CD4-positive, alpha-beta memory T cell (primary cell): ENCODE measurements at places on chromosomes 4 and X. TPM values are rescaled to one million over a fixed set of nuclear protein-coding genes. Genes with fewer than 3 reads are reported as not detected.

GRCh38 chrX:131831185-131831520 lies 191.9 kb upstream of the STK26 start:
- no peak for DNase-seq
- peaks cover 29% of the 10 kb centered on the region for H3K4me1 ChIP-seq
- peak overlapping the region; percentile 5 for H3K4me3 ChIP-seq
- no peak overlapping the region for H3K27ac ChIP-seq
- H3K36me3 ChIP-seq = no peaks in the 10 kb centered on the region

- H3K36me3 ChIP-seq = no peaks in the 10 kb centered on the region
- no peaks in the 10 kb centered on the region for H3K4me1 ChIP-seq
- no peaks in the 10 kb centered on the region for H3K27me3 ChIP-seq
Observed at GRCh38 chrX:118694638-118695037, 32.8 kb upstream of the IL13RA1 start.

DNA sequence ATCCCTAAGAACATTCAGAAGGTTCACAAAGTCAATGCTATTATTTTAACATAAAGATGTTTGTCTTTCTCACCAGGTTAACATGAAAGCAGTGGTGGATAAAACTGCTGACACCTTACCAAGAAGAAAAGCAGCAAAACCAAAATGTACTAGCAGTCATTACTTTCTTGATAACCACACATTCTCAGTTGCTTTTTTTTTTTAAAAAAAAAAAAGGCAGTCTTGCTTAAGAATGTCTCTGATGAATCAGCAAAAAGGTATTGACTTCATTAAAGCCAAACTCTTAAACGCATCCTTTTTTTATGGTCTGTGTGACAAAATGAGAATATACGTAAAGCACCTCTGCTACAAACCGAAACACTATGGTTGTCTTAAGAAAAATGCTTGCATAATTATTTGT lies 31.9 kb downstream of the CDKL2 start:
- H3K4me1 ChIP-seq = no peaks in the 10 kb centered on the region
- H3K36me3 ChIP-seq = no peaks in the 10 kb centered on the region
- no peak overlapping the region for H3K27ac ChIP-seq

- DNase-seq = no peak
- no peaks in the 10 kb centered on the region for H3K36me3 ChIP-seq
- no peaks in the 10 kb centered on the region for H3K27me3 ChIP-seq
- H3K4me3 ChIP-seq = no peak overlapping the region
- no peak overlapping the region for H3K27ac ChIP-seq
- no peaks in the 10 kb centered on the region for H3K4me1 ChIP-seq
Observed at GRCh38 chrX:38594434-38594833, 33.1 kb downstream of the TSPAN7 start.

DNA sequence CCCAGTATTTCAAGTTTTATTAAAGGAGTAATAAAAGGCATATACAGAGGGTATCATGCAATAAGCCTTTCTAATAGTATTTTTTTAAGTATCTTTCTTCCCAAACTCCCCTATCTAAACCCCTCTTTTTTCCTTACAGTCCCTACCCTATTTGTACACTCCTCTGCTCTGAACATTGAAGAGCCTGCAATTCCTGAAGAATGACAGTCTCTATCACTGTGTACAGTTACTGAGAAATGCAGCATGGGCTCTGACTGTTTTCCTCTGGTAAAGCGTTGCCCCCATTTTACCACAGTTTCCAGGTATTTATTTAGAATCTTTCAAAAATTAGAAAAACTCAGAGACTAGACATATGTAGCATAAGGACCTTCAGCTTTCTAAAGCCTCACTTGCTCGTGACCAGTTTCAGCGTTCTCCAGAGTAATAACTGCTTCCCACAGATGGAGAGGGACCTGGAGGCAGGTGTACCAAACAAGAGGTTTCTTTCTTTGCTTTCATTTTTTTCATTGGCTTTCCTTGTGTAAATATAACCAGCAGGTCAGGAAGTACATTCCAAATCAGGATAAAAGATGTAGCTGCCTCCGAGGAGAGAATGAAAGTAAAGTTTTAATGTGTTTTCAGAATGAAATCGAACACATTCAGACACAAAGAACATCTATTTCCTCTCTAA lies 230.8 kb downstream of the CFAP299 start:
- no peak for DNase-seq
- no peak overlapping the region for H3K27ac ChIP-seq
- no peaks in the 10 kb centered on the region for H3K27me3 ChIP-seq
- no peak overlapping the region for H3K4me3 ChIP-seq
- no peaks in the 10 kb centered on the region for H3K36me3 ChIP-seq
- no peaks in the 10 kb centered on the region for H3K4me1 ChIP-seq

GRCh38 chrX:133812402-133812801 lies 173.0 kb downstream of the GPC3 start:
- DNase-seq = no peak
- H3K4me1 ChIP-seq = no peaks in the 10 kb centered on the region
- no peak overlapping the region for H3K4me3 ChIP-seq
- H3K36me3 ChIP-seq = no peaks in the 10 kb centered on the region
- H3K27ac ChIP-seq = no peak overlapping the region
- no peaks in the 10 kb centered on the region for H3K27me3 ChIP-seq

- H3K4me3 ChIP-seq = no peak overlapping the region
- no peak overlapping the region for H3K27ac ChIP-seq
- no peaks in the 10 kb centered on the region for H3K27me3 ChIP-seq
- no peak for DNase-seq
- no peaks in the 10 kb centered on the region for H3K4me1 ChIP-seq
- H3K36me3 ChIP-seq = no peaks in the 10 kb centered on the region
Observed at GRCh38 chr4:53602390-53602789, 11.1 kb upstream of the LNX1 start.

DNA sequence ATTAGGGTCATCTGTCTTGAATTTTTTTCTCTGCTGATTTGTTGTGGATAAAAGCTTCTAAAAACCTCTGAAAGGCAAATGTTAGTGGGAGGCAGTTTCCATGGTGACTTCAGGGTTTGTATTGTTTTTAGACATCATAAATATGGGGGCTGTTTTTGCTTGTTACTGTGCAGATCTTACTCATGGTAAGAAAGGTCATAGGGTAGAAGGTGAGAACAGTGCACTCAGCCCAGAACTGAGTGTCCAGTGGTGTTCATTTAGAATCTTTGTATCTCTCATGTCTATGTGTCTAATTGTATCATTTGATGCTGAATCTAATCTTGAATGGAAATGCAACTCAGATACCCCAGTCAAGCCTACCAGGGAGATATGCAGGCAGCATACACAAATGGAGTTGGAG lies 609.8 kb downstream of the ZNF674 start:
- no peak for DNase-seq
- no peaks in the 10 kb centered on the region for H3K4me1 ChIP-seq
- no peaks in the 10 kb centered on the region for H3K27me3 ChIP-seq
- no peak overlapping the region for H3K27ac ChIP-seq
- H3K4me3 ChIP-seq = no peak overlapping the region
- H3K36me3 ChIP-seq = no peaks in the 10 kb centered on the region

- H3K27me3 ChIP-seq = no peaks in the 10 kb centered on the region
- no peaks in the 10 kb centered on the region for H3K36me3 ChIP-seq
- no peak overlapping the region for H3K27ac ChIP-seq
- no peak for DNase-seq
Observed at GRCh38 chr4:40581254-40582140, 48.2 kb downstream of the RBM47 start.

DNA sequence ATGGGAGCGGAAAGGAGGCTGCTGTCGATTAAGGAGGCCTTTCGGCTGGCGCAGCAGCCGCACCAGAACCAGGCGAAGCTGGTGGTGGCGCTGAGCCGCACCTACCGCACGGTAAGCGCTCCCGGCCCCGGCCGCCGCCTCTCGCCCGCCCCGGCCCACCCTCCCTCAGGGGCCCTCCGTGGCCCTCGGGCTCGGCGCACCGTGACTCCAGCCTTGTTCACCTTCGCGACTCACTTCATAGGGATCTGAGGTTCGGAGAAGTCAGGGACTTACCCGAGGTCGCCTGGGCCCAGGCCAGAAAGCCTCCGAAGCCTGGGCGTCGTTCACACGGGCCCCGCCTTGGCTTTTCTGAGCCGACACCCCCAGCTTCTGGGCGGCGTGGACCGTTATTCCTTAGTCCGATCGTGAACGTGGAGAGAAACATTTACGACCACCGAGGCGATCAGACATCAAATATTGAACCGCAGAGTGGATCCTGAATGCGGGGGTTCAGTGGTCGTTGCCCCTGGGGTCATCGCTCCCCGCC lies 362 bp downstream of the NCAPG start:
- no peaks in the 10 kb centered on the region for H3K27me3 ChIP-seq
- H3K4me1 ChIP-seq = peaks cover 59% of the 10 kb centered on the region
- peak overlapping the region; percentile 97 for H3K4me3 ChIP-seq
- DNase-seq = no peak
- H3K27ac ChIP-seq = peak overlapping the region; percentile 97

DNA sequence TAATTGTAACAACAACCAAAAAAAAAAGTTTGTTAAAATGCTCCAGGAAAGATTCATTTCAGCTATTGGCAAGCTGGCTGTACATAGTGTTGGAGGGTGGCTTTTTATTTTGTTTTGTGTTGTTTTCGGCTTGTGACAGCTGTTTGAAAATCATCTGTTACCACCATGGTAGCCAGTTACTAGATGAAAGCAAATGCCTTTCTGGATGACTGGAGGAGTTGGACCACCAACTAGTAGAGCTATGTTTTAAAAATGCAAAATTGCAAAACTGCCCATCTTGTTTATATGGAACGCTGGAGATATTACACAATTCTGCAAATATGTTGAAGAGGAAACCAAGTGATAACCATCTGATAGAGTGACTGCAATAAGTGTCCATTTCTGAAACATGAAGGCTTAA lies 53.2 kb upstream of the TNIP3 start:
- no peak for DNase-seq
- H3K27me3 ChIP-seq = no peaks in the 10 kb centered on the region
- H3K27ac ChIP-seq = no peak overlapping the region
- H3K4me3 ChIP-seq = no peak overlapping the region
- H3K36me3 ChIP-seq = no peaks in the 10 kb centered on the region
- H3K4me1 ChIP-seq = peaks cover 5% of the 10 kb centered on the region

DNA sequence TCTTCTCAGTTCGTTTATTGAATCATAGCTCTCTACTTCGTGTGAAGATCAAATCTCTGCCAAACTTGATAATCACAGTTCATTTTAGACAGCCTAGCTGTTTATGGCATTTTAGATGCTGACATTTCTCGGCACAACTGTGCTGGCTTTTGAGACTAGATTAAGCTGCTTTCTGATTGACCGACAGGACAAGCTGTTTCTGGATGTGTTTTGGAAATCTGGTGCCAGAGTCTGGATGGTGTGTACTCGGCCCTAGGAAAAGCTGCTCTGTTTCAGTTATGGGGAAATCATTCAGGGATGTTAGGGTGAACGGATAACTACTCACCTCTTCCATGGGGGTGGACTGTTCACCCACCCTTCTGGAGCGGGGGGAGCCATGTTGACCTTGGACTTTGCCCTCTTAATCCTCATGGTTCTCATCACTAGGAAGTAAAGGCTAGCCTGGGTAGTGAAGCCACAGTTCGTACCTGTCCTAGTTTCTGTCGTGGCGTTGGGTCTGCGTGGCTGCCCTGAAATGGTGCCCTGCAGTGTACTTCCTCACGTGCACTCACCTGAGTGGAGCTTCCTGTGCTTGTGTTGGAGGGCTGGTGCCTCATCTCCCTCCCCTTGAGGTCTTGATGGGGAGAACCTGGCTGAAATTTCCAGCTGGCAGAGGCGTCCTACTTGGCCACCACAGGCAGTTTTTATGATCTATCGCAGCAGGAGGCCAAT lies 13.7 kb upstream of the WDR1 start:
- H3K36me3 ChIP-seq = no peaks in the 10 kb centered on the region
- H3K27ac ChIP-seq = no peak overlapping the region
- no peaks in the 10 kb centered on the region for H3K27me3 ChIP-seq
- no peak overlapping the region for H3K4me3 ChIP-seq
- no peaks in the 10 kb centered on the region for H3K4me1 ChIP-seq
- no peak for DNase-seq

DNA sequence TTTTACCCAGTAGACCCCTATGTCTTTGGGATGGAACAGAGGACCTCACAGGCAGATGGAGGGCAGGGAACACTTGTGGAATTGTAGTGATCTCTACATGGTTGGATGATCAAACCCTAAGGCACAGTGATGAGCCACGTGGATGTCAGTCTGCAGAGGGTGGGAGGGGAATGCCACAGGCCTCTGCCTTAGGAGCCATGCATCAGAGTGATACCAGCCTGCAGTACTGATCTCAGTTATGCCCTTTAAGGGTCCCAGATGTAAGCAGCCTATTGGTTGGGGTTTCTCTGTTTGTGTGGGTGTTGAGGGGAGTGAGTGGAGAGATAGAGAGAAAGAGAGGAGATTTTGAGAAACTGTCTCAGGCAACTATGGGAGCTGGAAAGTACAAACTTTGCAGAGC lies 39.9 kb upstream of the XAGE1B start:
- DNase-seq = no peak
- H3K4me3 ChIP-seq = no peak overlapping the region
- H3K27ac ChIP-seq = no peak overlapping the region
- H3K4me1 ChIP-seq = no peaks in the 10 kb centered on the region
- no peaks in the 10 kb centered on the region for H3K36me3 ChIP-seq

DNA sequence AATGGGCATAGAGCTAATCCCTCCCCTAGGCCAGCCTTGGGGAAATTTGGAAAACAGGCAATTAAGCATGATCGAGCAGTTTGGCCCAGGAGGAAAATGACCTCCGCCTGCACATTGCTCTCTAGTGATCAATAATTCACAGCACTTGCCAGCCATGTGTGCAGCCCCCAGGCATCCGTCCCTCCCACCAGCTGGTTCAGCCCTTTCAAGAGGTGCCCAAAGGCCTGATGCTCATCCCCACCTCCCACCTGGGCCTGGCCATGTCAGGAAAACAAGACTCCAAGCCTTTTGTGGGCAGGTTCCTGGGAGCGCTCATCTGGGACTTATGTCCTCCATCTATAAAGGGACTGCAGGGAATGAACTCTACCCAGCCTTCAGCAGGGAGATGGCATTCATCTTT lies 17.5 kb upstream of the PPP2R2C start:
- H3K36me3 ChIP-seq = no peaks in the 10 kb centered on the region
- H3K4me1 ChIP-seq = no peaks in the 10 kb centered on the region
- H3K27me3 ChIP-seq = no peaks in the 10 kb centered on the region
- H3K27ac ChIP-seq = no peak overlapping the region
- no peak overlapping the region for H3K4me3 ChIP-seq

- no peaks in the 10 kb centered on the region for H3K4me1 ChIP-seq
- DNase-seq = no peak
- H3K27me3 ChIP-seq = no peaks in the 10 kb centered on the region
- no peak overlapping the region for H3K4me3 ChIP-seq
- H3K27ac ChIP-seq = no peak overlapping the region
- no peaks in the 10 kb centered on the region for H3K36me3 ChIP-seq
Observed at GRCh38 chrX:69126642-69127041, 38.6 kb downstream of the PJA1 start.

- no peaks in the 10 kb centered on the region for H3K4me1 ChIP-seq
- no peak for DNase-seq
- peaks cover 35% of the 10 kb centered on the region for H3K36me3 ChIP-seq
- no peak overlapping the region for H3K4me3 ChIP-seq
Observed at GRCh38 chr4:80026100-80026499, 46.9 kb downstream of the ANTXR2 start.

RTL3 gene
- not detected for polyA plus RNA-seq

SMR3B gene
- polyA plus RNA-seq = not detected

MAP9 gene
- 4.9 TPM for polyA plus RNA-seq

LRCH2 gene
- polyA plus RNA-seq = not detected

ARHGAP6 gene
- not detected for polyA plus RNA-seq
